ENCODE measurements at places on chromosomes 2 and 18. TPM values are rescaled to one million over a fixed set of nuclear protein-coding genes. Genes with fewer than 3 reads are reported as not detected.

SRD5A2 gene
- 11.4 TPM for total RNA-seq

DTYMK gene
- 11.4 TPM for total RNA-seq

UGT1A8 gene
- total RNA-seq, result not detected

GALNT5 gene
- 48.7 TPM for total RNA-seq

DUSP19 gene
- 2.4 TPM for total RNA-seq

SESTD1 gene
- total RNA-seq, result 27.6 TPM

CCDC150 gene
- 4.5 TPM for total RNA-seq

BAZ2B gene
- 54.6 TPM for total RNA-seq

FOXI3 gene
- total RNA-seq, result not detected

SP9 gene
- total RNA-seq, result under 0.01 TPM

TMEM18 gene
- 16.0 TPM for total RNA-seq

CYP27C1 gene
- 2.9 TPM for total RNA-seq

RNU2-63P gene
- under 0.01 TPM for total RNA-seq

UGT1A5 gene
- total RNA-seq, result not detected

AKAIN1 gene
- total RNA-seq, result not detected

REG1A gene
- not detected for total RNA-seq

CDCA7 gene
- total RNA-seq, result 2.9 TPM

KANSL1L gene
- 30.4 TPM for total RNA-seq

IL1A gene
- total RNA-seq, result not detected

SDC1 gene
- 152 TPM for total RNA-seq

CCL20 gene
- not detected for total RNA-seq

CROCC2 gene
- total RNA-seq, result 0.81 TPM

KCNF1 gene
- total RNA-seq, result under 0.01 TPM

ZNF638 gene
- total RNA-seq, result 125 TPM

RAX gene
- total RNA-seq, result not detected

CRYBA2 gene
- total RNA-seq, result not detected

CIB4 gene
- total RNA-seq, result not detected

THSD7B gene
- not detected for total RNA-seq

Data from hair follicle dermal papilla cell (primary cell).